Mesendoderm (in vitro differentiated cells): ENCODE measurements at places on chromosomes 1 and 21.

- peaks cover 16% of the 10 kb centered on the region for H3K36me3 ChIP-seq
- H3K4me1 ChIP-seq: no peaks in the 10 kb centered on the region
These were observed 3.2 kb upstream of the CCNL2 start for GRCh38 chr1:1402072-1402900.

DNA sequence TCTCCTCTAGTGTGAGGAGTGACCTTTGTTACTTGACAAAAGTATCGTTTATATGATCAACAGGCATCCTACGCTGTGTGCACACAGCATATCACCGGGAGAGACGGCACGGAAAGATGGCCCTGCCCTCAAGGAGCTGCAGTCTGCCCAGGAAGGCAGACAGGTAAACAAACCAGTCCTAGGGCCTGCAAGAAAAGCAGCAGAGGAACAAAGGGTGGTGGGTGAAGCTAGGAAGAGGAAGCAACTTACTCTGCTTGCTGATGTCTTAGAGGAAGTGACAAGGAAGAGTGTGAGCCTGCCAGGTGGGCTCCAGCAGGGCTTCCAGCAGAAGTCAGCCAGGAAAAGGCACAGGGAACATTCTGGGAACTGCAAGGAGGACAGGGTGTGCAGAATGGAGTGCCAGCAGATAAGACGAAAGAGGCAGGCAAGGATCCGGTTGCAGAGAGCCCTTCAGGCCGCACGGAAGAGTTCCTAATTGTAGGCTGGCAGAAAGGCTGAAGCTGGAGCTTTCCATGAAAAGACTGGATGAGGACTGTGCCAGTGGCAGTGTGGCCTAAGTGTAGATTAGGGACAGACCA is 106.7 kb downstream of the SLC45A1 start:
- no peaks in the 10 kb centered on the region for H3K36me3 ChIP-seq
- H3K4me1 ChIP-seq: peaks cover 20% of the 10 kb centered on the region
- H3K27ac ChIP-seq: peak overlapping the region; percentile 99
- H3K4me3 ChIP-seq: no peak overlapping the region

DNA sequence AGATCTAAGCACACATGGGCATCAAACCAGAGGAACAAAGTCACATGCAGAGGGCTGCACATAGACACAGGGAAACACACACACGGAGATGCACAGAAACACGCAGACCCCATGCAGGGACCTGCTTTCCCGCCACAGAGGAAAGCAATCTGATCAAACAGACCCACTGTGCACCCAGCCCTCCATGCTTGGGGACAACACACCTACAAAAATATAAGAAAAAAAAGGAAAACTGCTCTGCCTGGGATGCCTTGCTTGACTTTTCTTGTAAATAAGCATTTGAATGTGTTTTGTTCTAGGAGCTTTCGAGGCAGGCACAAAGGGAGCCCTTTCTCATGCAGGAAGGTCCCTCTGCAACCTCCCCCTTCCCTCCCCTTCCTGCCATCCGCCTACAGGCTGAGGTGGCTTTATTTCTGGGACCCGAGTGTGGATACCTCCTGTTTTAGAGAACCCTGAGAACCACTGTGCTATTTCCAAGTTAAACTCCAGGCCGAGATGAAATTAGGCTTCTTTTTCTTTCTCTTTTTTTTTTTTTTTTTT is 3.5 kb upstream of the ICMT start:
- no peak overlapping the region for H3K4me3 ChIP-seq
- H3K36me3 ChIP-seq: no peaks in the 10 kb centered on the region
- no peak overlapping the region for H3K27ac ChIP-seq
- H3K27me3 ChIP-seq: peaks cover 30% of the 10 kb centered on the region
- no peak for DNase-seq

DNA sequence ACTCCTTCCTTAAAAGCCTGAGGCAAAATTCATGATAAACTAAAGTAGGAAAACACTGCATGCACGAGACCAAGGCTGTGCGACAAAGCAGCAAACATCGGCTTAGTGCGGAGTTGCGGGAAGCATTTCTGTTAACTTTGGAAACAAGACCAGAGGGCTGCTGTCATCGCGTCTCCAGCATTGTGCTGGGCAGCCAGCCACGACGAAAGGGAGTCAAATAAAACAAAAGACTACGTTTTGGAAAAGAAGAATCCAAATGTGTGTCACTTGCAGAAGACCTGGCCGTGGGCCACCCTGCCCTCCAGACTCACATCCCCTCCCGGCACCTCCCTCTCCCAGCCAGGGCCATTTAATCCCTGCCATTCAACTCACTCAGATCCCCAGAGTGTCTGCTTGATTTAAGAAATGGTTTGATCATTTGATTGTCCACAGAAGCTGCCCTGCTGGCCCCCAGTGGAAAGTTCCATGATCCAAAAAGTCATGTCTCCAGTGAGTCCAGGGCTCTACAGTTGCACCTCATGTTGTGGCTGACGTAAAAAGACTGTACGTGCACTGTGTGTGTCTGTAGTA is 2.4 kb upstream of the KRTAP10-11 start:
- H3K27ac ChIP-seq: no peak overlapping the region
- H3K36me3 ChIP-seq: no peaks in the 10 kb centered on the region
- H3K4me1 ChIP-seq: no peaks in the 10 kb centered on the region
- DNase-seq: no peak
- no peaks in the 10 kb centered on the region for H3K27me3 ChIP-seq
- no peak overlapping the region for H3K4me3 ChIP-seq

- H3K27me3 ChIP-seq: no peaks in the 10 kb centered on the region
- H3K27ac ChIP-seq: no peak overlapping the region
- no peak overlapping the region for H3K4me3 ChIP-seq
These were observed 9.4 kb upstream of the NEK2 start for GRCh38 chr1:211684791-211685190.

- no peak overlapping the region for H3K27ac ChIP-seq
- no peaks in the 10 kb centered on the region for H3K4me1 ChIP-seq
- peak; percentile 40 for DNase-seq
- H3K27me3 ChIP-seq: no peaks in the 10 kb centered on the region
These were observed 44.7 kb downstream of the ENAH start for GRCh38 chr1:225608014-225608796.

- no peak for DNase-seq
- no peaks in the 10 kb centered on the region for H3K27me3 ChIP-seq
- no peak overlapping the region for H3K27ac ChIP-seq
- no peak overlapping the region for H3K4me3 ChIP-seq
- H3K4me1 ChIP-seq: no peaks in the 10 kb centered on the region
These were observed 43.6 kb upstream of the MTF1 start for GRCh38 chr1:37902983-37903382.

DNA sequence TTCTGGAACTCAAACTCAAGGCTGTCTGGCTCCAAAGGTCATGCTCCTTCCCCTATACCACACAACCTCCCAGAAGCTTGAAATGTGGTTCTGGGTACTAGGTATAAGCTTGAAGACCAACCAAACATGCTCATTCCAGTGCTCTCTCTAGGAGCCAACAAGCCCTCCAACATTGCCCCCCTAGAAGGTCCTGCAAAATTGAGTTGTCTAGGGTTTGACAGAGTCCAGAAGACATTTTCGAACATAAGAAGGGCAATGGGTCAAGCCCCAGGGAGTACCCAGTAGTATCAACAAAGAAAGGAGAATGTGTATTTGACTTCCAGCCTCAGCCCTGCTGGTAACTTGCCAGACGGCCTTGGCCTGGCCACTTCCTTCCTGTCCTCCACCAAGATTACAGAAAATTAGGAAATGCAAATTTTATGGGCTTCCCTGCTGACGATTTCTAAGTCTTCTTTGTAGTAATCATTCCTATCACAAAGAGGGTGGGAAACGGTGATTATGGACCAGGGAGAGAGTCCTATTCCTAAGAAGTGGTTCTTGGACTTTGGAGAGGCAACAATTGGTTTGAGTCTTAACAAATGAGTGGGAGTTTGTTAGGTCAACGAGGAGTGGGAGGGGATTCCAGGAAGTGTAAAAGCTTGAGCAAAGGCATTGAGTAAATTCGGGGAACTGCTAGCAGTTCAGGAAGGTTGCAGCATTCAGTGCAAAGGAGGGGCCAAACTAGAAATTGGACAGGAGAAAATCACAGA is 18.7 kb upstream of the SLAMF1 start:
- H3K4me1 ChIP-seq: peaks cover 5% of the 10 kb centered on the region
- no peaks in the 10 kb centered on the region for H3K27me3 ChIP-seq
- H3K36me3 ChIP-seq: no peaks in the 10 kb centered on the region
- no peak overlapping the region for H3K4me3 ChIP-seq

DNA sequence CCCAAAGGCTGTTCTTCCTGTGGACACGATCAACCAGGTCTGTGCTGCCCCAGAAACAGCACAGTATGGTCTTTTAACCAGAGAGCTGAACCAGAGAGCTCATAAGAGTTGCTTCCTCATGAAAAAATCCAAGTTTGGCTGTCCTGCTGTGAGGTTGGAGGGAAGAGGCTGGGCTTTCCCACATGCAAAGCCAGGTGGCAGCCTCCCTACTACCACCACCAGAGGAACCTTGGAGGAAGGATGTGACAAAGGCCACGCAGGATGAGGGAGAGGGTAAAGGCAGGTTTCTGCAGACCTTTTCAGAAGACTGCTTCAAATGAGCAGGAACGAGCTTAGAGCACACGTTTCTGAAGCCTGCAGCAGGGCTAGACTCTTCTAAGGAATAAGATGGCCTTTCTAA is 27.1 kb downstream of the FAM78B start:
- H3K27me3 ChIP-seq: no peaks in the 10 kb centered on the region
- no peak overlapping the region for H3K4me3 ChIP-seq
- H3K36me3 ChIP-seq: no peaks in the 10 kb centered on the region
- H3K27ac ChIP-seq: no peak overlapping the region
- no peaks in the 10 kb centered on the region for H3K4me1 ChIP-seq
